ENCODE measurements at places on chromosomes 16 and 17. TPM values are rescaled to one million over a fixed set of nuclear protein-coding genes. Genes with fewer than 3 reads are reported as not detected.

Gene PRAC1
- total RNA-seq = not detected

Gene HSD11B2
- total RNA-seq = 1.7 TPM

Gene MYH1
- not detected for total RNA-seq

Gene CCL4
- not detected for total RNA-seq

All from renal cortical epithelial cell (primary cell).